ENCODE measurements at places on chromosomes 3 and 15.

DNA sequence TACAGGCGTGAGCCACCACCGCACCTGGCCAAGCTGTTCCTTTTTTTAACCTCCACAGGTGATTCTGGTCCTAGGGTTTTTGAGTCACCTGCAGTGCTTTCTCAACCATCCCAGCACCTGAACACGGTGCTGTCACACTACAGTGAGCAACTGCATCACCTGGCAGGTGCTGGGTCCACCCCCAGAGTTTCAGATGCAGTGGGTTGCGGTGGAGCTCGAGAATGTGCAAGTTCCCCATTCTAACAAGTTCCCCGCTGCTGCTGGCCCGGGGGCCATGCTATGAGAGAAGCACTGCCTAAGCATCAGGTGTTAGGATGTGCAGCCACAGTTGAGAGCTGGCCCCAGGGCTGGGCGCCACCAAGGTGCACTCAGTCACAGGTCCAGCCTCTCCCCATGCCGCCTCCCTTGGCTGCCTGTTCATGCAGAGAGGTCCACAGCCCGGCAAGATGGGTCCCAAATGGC, 18.0 kb downstream of the ISG20 start:
- peak overlapping the region; percentile 80 for H3K27ac ChIP-seq
- no peaks in the 10 kb centered on the region for H3K27me3 ChIP-seq
- no peak for DNase-seq
- peaks cover 2% of the 10 kb centered on the region for H3K36me3 ChIP-seq

GRCh38 chr3:108486338-108486737, 24.1 kb downstream of the MYH15 start:
- H3K27ac ChIP-seq = no peak overlapping the region
- no peak for DNase-seq
- H3K4me1 ChIP-seq = peaks cover 5% of the 10 kb centered on the region
- peaks cover under 1% of the 10 kb centered on the region for H3K36me3 ChIP-seq
- H3K27me3 ChIP-seq = peaks cover 7% of the 10 kb centered on the region

- no peak for DNase-seq
- no peak overlapping the region for H3K4me3 ChIP-seq
- H3K36me3 ChIP-seq = no peaks in the 10 kb centered on the region
- H3K27me3 ChIP-seq = no peaks in the 10 kb centered on the region
- no peaks in the 10 kb centered on the region for H3K4me1 ChIP-seq
- H3K27ac ChIP-seq = no peak overlapping the region
Measured at GRCh38 chr3:168431491-168431890, 335.8 kb upstream of the GOLIM4 start.

DNA sequence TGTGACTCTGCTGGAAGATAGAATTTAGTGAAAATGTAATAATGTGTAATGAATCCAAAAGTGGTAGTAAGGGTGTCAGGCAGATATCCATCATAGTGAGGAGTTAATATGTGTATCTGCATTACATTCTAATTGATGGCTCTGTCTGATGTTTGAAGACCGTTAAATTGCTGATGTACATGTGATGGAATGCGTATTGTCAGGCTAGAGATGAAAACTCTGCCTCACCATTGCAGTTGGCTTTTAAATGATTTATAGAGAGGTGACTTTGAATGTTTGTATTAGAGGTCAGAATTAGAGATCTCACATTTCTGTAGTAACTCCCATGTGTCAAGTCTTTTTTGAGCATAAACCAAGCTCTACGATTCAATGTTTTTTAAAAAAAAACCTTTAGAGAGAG, 234.6 kb downstream of the NAALADL2 start:
- no peaks in the 10 kb centered on the region for H3K36me3 ChIP-seq
- no peak overlapping the region for H3K4me3 ChIP-seq
- no peaks in the 10 kb centered on the region for H3K27me3 ChIP-seq
- no peak for DNase-seq
- H3K4me1 ChIP-seq = no peaks in the 10 kb centered on the region
- H3K27ac ChIP-seq = no peak overlapping the region

DNA sequence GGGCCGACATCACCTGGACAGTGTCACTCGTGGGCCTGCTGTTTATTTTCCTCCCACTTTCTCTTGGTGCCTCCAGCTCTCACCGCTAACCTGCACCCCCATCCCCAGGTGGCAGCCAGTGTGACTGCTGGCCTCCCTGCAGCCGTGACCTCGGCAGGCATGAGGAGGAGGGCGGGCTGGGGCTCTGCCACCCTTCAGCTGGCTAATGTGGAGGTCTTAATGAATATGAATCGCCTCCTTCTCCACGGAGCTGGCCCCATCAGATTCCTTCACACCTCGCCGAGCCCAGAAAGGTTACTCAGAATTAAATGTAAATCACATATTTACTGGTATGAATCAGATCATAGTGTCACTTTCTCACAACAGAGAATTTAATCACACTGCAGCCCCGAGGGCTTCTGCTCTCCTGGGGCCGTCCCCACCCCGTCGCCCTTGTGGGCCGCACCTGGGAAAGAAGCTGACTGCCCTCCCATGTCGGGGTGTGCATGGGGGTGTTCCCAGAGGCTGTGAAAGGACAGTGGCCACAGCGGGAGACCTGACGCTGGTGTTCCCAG, 171.1 kb upstream of the TLE3 start:
- H3K4me1 ChIP-seq = peaks cover 20% of the 10 kb centered on the region
- DNase-seq = no peak
- H3K4me3 ChIP-seq = no peak overlapping the region
- H3K36me3 ChIP-seq = peaks cover 4% of the 10 kb centered on the region
- peak overlapping the region; percentile 83 for H3K27ac ChIP-seq

GRCh38 chr15:39874890-39875549, 45.0 kb downstream of the GPR176 start:
- peaks cover 1% of the 10 kb centered on the region for H3K27me3 ChIP-seq
- no peak for DNase-seq
- H3K4me1 ChIP-seq = no peaks in the 10 kb centered on the region

DNA sequence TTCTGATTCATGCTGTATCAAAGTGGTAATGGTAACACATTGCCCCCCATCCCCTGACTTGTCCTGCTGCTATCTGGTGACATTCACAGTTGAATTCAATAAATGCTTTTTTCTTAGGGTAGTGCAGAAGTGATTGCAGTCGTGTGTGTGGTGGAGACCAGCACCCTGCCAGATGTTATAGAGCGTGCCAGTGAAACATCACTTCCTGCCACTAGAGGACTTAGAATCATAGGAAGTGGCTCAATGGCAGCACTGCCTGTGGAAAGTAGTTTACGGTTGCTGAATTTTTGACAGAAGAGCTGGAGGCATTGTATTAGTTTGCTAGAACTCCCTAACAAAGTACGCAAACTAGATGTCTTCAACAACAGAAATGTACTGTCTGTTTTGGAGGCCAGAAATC, 37.4 kb upstream of the P2RY12 start:
- H3K27me3 ChIP-seq = peaks cover 5% of the 10 kb centered on the region
- no peak for DNase-seq
- H3K4me1 ChIP-seq = peaks cover 4% of the 10 kb centered on the region
- H3K4me3 ChIP-seq = no peak overlapping the region
- H3K27ac ChIP-seq = no peak overlapping the region

GRCh38 chr3:33612607-33613006, 105.4 kb downstream of the CLASP2 start:
- H3K27me3 ChIP-seq = no peaks in the 10 kb centered on the region
- no peak overlapping the region for H3K27ac ChIP-seq
- H3K4me3 ChIP-seq = no peak overlapping the region
- peaks cover 10% of the 10 kb centered on the region for H3K36me3 ChIP-seq
- no peak for DNase-seq

DNA sequence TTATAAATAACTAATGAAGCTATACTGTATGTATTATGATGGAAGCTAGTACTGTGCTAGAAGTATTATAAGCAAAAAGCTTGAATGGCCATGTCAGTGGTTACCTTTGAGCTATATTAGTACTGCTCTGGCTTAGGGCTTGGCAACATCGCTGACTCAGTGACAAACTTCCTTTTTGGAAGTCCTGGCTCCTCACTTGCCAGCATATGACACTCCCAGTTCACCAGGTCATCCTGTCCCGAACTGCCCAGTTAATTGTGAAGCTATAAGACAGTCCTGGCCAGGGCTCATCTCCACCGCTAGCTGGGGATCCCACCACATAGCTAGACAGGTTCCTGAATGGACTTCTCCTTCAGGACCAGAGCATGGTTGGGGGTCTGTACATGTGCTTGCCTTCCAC, 31.9 kb downstream of the RAB8B start:
- no peak for DNase-seq
- H3K36me3 ChIP-seq = peaks cover 2% of the 10 kb centered on the region
- peaks cover 27% of the 10 kb centered on the region for H3K4me1 ChIP-seq
- no peak overlapping the region for H3K27ac ChIP-seq

- no peaks in the 10 kb centered on the region for H3K36me3 ChIP-seq
- H3K4me1 ChIP-seq = peaks cover 2% of the 10 kb centered on the region
- no peak overlapping the region for H3K4me3 ChIP-seq
- no peaks in the 10 kb centered on the region for H3K27me3 ChIP-seq
Measured at GRCh38 chr15:41323611-41324010, 8.8 kb downstream of the OIP5 start.

- no peak overlapping the region for H3K27ac ChIP-seq
- no peak overlapping the region for H3K4me3 ChIP-seq
- no peaks in the 10 kb centered on the region for H3K27me3 ChIP-seq
- H3K36me3 ChIP-seq = no peaks in the 10 kb centered on the region
- no peak for DNase-seq
Measured at GRCh38 chr3:144181062-144181461, 209.4 kb downstream of the DIPK2A start.

GRCh38 chr15:98503970-98504369, 144.4 kb upstream of the IGF1R start:
- DNase-seq = no peak
- no peaks in the 10 kb centered on the region for H3K36me3 ChIP-seq
- no peak overlapping the region for H3K4me3 ChIP-seq
- no peaks in the 10 kb centered on the region for H3K4me1 ChIP-seq

GRCh38 chr15:77974098-77974414, 103.5 kb downstream of the TBC1D2B start:
- H3K4me3 ChIP-seq = no peak overlapping the region
- DNase-seq = no peak
- no peak overlapping the region for H3K27ac ChIP-seq

GRCh38 chr3:65671004-65671403, 367.7 kb downstream of the MAGI1 start:
- H3K4me3 ChIP-seq = no peak overlapping the region
- no peaks in the 10 kb centered on the region for H3K4me1 ChIP-seq
- no peak overlapping the region for H3K27ac ChIP-seq
- no peaks in the 10 kb centered on the region for H3K36me3 ChIP-seq
- H3K27me3 ChIP-seq = no peaks in the 10 kb centered on the region

DNA sequence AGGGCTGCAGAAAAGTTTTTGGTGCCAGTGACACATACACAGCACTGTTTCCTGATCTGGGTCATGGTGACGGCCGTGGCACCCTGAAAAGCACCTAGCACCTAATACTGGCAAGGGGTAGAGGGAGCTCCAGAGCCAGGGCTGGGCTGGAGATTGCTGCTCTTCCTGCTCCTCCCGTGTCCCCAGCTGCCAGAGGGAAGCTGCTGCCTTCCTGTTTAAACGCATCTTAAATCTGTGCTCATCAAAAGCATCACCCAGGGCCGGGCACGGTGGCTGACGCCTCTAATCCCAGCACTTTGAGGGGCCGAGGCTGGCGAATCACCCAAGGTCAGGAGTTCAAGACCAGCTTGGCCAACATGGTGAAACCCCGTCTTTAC, 156.7 kb upstream of the MEF2A start:
- DNase-seq = no peak
- peaks cover 12% of the 10 kb centered on the region for H3K27me3 ChIP-seq
- H3K36me3 ChIP-seq = peaks cover 2% of the 10 kb centered on the region
- no peak overlapping the region for H3K27ac ChIP-seq
- no peaks in the 10 kb centered on the region for H3K4me1 ChIP-seq
